ENCODE measurements at places on chromosomes 6 and 20.

- DNase-seq, result no peak
Measured at GRCh38 chr20:51121901-51122412, 99.0 kb upstream of the KCNG1 start.

GRCh38 chr20:32325706-32326503 lies 32.2 kb upstream of the ASXL1 start:
- no peak for DNase-seq

DNA sequence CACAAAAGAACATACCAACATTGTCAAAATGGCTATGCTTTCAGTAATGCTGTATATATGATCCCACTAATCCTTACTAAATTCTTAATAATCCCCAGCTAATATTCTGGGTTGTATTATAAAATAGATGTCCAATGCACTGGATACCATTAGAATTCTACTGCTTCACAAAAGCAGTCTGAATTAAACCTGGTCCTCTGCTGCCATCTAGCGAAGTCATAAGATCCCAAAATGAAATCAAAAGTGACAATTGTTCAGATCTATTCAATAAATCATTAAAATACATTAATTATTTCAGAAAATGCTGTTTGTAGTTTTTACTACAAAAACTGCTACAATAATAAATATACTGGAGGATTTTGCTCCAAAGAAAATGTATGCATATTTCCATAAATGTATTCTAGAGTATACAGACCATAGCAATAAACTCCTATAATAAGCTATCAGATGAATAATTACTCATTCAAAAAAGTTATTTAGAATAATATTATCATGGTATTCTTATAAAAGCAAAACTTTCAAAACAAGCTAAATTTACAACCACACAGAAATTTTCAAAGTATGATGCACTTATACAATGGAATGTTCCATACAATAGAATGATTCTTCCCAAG lies 92.6 kb downstream of the RNGTT start:
- DNase-seq, result peak; percentile 17

DNA sequence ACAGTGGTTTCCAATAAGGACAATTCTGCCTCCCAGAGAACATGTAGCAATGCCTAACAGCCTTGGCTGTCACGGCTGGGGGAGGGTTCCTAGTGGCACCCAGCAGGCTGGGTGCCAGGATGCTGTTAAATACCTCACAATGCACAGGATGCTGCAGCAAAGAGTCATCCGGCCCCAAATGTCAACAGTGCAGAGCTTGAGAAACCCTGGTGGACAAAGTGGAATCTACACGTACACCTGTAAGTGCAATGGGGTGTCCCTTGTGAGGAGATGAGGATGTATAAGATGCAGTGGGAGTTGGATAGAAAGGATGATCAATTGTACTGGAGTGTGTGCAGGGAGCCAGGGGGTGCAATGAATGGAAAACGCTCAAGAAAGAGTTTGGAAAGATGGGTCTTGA lies 142.4 kb downstream of the FNDC1 start:
- no peak for DNase-seq

DNA sequence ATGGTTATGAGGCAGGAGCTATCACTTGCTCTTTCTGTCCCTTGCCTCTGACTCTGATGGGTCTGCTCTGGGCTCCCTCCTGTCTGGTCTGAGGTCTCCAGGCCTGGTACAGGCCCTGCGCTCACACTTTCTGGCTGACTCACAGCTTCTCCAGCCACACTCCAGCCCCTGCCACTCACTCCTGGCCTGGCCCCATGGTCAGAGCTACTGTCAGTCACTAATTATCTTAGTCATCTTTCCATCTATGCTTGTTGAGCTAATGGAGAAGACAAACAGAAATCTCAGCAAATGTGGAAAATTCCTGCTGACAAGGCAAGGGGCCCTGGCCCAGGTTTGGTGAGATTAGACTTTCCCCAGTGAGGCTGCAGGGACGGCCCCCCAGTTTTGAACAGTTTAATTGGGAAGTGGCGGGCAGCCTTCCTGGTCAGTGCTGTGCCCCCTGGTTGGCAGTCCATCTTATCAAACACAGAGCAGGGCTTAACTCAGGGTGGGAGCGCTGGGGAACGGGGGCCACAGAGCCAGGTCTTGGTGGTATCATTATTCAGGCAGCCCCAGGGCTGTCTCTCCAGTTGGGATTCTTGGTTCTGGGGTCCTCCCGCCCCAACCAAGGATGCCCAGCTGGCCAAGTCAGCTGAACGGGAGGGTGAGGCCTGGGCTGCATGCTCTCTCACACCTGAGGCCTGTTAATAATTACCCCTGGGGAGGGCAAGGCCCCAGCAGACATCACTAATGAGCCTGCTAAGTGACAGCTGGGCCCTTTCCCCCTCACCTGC lies 63.4 kb downstream of the VEGFA start:
- DNase-seq, result no peak

DNA sequence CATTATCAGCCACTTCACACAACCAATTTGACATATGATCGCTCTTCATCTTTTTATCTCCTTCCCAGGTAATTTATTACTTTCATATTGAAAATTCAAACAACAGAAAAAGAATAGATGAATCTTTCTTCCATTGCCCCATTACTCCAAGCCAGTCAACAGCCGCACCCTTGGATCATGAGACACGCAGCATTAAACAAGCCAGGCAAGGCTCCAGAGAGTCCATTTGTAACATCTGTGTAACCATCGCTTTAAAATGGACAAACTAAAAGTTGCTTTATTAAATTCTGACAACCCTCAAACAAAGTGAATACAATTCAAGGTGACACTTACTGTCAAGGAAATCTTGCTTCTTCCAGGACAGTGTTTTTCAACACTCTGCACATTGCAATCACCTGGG lies 200.3 kb downstream of the EPM2A start:
- DNase-seq, result no peak

DNA sequence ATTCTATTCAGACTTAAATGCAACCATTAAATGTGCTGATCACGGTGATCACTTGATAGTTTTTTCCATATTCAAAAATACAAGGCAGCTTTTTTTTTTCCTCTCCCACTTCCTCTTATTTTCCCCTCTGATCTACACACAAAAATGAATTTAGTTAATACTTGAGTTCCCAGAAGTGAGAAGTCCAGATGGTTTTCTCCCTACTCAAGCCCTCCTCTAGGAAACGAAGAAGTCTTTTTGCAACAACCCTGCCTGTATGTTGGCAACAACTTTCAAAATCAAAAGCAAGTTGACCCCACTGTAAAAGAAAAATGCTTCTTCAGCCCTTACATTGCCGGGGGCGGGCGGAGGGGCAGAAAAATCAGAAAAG lies 24.3 kb downstream of the ARHGAP18 start:
- DNase-seq, result no peak

DNA sequence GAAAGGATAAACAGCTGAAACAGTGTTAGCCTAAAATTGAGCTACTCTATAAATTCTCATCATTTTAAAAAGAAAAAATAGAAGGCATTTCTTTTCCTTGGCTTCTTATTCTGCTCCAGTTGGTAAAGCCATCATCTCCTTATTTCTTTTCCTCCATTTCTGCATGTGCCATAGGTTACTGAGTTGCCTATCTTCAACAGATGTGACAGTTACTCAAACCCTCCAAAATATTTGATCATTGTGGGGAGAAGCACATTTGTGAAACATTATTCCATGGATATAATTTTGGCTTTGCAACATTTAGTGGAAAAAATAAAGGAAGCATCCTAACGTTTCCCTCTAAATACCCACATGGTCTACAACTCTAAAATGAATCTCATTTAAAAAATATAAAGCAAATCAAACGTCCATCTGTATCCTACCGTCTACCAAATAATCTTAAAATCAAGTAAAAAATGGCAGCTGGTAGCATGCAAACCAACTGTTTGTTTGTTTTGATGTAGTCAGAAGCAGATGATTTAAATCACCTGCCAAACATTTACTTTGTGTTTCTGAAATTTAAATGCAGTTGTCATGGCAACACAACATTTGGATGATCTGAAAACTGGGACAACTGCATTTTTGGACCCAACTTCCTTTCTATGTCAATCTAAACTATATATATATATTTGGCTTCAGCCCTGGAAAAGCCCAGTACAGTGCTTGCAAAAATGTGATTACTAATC lies 16.8 kb upstream of the SNX9 start:
- no peak for DNase-seq

GRCh38 chr20:63577317-63577894 lies 3.4 kb upstream of the HELZ2 start:
- DNase-seq, result no peak

GRCh38 chr20:10300582-10301446 lies 82.2 kb downstream of the SNAP25 start:
- no peak for DNase-seq

DNA sequence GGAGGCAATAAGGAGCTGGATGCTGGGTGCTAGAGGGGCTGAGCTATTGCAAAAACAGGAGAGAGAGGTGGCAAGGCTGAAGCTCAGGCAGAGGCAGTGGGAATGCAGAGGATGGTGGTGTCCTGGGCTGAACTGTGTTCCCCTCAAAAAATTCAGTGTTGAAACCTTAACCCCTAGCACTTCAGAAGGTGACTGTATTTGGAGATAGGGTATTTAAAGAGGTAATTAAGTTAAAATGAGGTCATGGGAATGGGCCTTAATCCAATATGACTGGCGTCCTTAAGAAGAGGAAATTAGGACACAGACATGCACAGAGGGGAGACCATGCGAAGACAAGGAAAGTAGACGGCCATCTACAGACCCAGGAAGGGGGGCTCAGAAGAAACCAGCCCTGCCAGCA lies 11.5 kb upstream of the MMP9 start:
- no peak for DNase-seq

GRCh38 chr6:37021356-37022129 lies 16.1 kb downstream of the FGD2 start:
- DNase-seq, result peak; percentile 51

DNA sequence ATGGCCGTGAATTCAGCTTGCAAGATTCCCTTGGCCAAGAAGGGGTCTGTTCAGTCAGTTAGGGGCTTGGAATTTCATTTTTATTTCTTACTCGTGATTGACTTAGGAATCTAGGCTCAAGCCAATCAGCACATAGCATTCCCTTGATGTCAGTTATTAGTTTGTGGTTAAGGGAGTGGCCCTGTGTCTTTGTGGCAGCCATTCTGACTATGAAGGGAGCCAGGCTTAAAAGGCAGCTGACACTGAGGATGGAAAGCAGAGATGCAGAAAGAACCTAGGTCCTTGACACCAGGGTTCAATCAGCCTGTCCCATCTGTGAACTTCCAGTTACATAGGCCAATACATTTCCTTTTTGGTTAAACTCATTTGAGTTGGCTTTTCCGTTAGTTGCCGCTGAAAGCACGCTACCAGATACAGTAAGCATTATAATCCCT lies 48.1 kb downstream of the MCUR1 start:
- no peak for DNase-seq

DNA sequence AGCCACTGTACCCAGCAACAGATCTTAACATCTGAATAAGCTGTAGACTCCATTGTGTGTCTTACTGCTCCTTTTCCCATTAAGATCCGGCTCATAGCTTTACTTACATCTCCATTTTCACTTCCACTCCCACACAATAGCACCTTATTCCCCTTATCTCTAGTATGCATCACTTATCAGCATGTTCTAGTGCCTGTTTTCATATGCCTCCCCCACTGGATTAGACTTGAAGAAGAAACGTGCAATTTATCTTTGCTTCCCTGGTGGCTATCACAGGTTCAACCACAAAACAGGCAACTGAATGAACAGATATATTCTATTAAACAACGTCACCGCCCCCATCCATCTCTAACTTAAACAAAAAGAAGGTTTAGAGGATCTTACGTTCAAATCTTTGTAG lies 12.1 kb downstream of the SSR1 start:
- no peak for DNase-seq

DNA sequence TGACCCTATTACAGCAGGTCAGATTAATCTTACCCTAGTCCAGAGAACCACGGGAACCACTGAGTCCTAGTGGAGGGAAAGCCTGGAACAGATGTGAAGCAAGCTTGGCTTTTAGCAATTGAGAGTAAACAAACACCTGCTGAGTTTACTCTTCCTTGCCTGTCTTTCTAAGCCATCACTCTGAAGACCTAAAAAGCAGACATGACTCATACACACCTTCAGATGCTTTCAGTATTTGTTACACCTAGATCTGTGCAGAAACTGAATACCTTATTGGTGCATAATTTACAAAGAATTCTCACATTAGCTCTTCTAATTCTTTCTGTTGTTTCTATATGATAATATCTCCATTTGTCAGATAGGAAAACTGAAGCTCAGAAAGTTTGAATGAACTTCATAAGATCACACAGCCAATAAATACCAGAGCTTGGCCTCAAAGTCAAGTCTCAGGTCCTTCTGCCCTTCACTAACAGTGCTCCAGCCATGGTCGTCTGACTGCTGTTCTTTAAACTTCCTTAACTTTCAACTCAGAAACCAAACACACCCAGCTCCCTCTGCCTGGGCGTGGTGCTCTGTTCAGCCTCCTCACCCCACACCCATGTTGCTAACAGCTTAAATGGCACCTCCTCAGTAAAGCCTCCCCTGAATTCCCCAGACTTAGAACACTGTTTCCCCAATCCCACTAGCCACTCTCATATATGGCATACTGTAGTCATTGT lies 8.6 kb upstream of the GABBR1 start:
- DNase-seq, result no peak

DNA sequence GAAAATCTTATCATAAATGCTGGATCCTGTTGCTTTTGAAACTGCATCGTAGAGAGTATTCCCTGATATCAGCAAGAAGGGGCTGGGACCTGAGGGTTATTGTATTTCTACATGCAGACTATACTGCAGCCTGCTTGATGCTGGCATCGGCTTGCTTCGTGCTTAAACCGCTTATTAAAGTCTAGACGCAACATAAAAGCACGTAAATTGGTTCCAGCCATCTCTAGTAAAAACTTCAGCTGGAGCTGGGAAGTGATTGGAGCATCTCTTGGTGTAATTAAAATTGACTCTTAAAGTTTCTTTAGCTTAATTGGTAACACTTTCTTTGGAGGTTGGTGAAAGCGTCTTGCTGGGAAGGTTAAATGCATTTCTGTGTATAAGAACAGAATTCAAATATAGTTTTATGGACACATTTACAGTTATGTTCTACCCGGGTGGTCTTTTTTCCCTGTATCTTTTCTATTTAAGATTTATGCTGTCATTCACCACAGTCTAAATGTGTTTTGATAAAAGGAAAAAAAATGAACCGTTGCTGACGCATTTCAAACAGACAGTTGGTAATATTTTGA lies 139.0 kb upstream of the JAG1 start:
- DNase-seq, result no peak

DNA sequence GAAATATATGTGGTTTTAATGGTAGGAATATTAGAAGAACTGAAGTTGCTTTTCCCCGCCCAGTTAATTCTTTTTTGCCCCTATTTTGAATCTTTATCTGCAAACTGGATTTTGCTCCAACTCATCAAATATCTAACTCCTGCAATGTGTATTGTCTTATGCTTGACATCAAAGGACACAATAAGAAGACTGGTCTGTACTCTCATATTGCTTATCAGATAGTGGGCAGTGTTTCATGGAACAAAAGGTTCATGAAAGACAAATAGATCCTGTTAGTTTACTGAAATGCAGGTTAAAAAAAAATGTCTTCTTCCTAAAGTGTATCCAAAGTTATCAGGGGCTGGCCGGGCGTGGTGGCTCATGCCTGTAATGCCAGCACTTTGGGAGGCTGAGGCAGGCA lies 27.7 kb upstream of the GTF3C6 start:
- DNase-seq, result no peak

- DNase-seq, result no peak
Measured at GRCh38 chr6:137105375-137105774, 60.6 kb upstream of the IL20RA start.
